Brain microvascular endothelial cell (primary cell): ENCODE measurements at places on chromosomes 12 and 14.

DNA sequence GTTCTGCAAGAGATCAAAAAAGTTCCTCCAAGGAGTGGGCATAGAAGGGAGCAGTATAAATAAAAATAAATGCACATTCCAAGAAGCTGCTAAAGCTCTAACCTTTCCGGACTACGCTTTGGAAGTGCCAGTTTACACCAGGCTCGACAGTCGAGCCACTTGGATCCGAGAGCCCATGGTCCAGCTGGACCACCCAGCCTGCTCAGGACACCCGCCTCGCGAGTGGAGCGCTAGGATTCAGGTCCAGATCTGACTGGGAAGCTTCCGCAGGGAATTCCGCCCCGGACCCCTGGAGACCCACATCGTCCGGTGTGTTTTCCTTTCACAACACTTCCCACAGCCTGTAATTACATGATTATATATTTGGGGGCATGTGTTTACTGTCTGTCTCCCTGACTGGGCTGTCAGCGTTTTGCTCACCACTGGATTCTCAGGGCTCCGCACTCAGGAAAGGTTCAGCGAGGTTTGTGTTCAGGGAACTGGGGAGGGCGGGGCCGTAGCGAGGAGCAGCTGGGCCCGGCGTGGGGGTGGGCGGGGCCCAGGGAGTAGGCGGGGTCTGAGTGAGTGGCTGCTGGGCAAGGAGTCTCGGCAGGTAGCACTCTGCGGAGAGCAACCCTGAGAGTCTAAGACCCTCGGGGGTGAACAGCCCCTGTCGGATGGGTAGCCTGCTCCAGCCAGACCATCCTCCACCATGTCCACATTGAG is 52.3 kb upstream of the TMEM263 start:
- DNase-seq: peak; percentile 56

- DNase-seq: no peak
Observed at GRCh38 chr14:44785096-44785495, 176.7 kb downstream of the KLHL28 start.

- peak; percentile 71 for DNase-seq
Observed at GRCh38 chr14:55240526-55241178, 30.6 kb upstream of the FBXO34 start.

- DNase-seq: no peak
Observed at GRCh38 chr14:106802413-106803364, 1276.3 kb downstream of the TMEM121 start.

GRCh38 chr12:49554266-49554665 is 13.7 kb downstream of the MCRS1 start:
- no peak for DNase-seq

GRCh38 chr12:93634416-93634815 is 42.8 kb upstream of the CRADD start:
- DNase-seq: no peak

DNA sequence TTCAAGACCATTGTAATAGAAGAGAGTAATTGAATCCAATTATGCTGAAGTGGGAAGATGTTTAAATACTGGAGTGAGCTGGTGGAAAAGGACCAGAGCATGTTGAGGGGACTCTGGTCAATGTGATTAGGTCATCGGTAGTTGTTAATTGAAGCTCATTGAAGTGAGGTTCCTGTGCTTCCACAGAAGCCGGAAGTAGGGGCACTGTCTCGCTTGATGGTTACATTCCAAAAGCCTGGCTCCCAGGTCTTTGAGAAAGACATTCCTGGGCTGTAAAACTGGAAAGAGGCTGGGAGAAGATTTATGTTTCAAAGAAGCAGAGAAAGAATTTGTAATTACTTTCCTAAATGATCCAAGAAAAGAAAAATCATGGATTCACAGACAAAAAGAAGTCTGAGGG is 12.3 kb upstream of the CLECL1 start:
- no peak for DNase-seq

- DNase-seq: no peak
Observed at GRCh38 chr12:115572440-115572839, 705.1 kb downstream of the MED13L start.

DNA sequence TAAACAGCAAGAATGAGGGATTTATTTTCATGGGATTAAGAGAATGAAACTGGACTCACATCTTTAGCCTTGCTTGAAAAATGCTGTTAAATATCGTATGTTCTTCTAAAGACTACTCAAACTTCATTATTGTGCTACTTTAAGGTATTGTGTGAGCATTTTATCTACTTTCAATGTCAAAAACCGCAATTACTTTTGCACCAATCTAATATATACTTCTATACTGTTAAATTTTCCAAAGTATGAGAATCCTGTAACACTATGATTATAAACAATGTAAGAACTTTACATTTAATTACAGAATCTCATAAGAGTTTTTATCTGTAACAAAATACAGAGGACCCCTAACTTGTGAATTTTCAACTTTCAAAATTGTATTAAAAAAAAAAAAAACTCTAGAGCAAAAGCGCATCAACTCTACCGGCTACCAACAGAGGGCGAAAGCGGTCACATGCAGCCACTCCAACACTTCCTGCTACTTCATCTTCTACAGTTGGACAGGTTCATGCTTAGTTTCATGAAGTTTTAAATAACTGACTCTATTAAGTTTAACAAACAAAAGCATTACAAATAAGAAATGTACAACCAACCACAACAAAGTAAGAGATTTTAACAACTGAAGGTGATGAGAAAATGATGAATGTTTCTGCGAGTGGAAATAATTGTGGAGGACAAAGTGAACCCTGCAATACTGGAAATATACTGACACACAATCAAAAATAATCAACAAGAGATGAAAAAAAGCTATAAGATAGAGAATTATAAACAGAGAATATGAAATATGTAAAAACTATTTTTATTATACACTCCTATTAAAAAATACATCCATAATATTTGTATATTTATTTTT is 210.9 kb downstream of the MED13L start:
- peak; percentile 36 for DNase-seq

GRCh38 chr14:55245657-55246268 is 25.5 kb upstream of the FBXO34 start:
- peak; percentile 32 for DNase-seq

DNA sequence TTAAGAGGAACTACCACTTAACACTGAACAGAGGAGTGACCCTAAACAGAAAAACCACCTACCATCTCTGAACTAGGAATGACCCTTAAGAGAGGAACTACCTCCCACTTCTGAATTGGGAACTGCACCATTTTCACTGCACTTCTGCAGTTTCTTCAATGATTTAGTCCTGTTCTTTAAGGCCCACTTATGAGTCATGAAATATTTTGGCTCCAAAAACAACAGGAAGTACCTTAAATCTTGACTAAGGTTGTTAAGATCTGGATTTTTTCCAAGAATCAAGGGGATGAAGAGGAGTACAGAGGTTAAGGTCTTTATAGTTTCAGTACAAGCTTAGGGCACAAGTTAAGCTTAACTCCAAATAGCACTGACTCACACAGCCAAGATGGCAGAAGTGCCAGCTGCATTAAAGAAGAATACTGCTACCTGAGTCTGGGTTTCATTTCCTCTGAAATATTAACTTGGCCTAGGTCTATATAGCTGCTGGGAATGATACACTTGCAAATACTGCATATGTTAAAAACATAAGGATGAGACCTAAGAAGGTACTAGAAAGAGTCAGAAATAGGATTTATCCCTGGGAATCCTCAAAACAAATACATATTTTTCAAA is 4.2 kb downstream of the NPC2 start:
- DNase-seq: no peak

- DNase-seq: peak; percentile 3
Observed at GRCh38 chr12:40691913-40692764, at the start of gene CNTN1. CNTN1 (plus strand) TSS chr12:40692439.

DNA sequence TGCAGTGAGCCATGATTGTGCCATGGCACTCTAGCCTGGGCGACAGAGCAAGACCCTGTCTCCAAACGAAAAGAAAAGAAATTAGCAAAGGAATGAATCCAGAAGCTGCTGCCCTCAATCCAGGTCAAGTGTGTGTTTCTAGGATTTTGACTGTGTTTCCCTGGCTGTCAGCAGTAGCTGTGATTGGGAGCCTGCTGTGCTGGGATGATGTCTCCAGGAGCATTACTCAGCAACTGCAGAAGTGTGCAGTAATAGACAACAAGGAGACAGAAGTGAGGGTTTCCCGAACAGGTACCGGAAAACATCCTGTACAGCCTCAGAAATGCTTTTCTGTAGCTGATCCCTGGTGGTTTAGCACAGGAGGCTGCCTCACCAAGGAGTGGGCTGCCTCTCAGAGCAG is 492.5 kb downstream of the FUT8 start:
- DNase-seq: no peak

DNA sequence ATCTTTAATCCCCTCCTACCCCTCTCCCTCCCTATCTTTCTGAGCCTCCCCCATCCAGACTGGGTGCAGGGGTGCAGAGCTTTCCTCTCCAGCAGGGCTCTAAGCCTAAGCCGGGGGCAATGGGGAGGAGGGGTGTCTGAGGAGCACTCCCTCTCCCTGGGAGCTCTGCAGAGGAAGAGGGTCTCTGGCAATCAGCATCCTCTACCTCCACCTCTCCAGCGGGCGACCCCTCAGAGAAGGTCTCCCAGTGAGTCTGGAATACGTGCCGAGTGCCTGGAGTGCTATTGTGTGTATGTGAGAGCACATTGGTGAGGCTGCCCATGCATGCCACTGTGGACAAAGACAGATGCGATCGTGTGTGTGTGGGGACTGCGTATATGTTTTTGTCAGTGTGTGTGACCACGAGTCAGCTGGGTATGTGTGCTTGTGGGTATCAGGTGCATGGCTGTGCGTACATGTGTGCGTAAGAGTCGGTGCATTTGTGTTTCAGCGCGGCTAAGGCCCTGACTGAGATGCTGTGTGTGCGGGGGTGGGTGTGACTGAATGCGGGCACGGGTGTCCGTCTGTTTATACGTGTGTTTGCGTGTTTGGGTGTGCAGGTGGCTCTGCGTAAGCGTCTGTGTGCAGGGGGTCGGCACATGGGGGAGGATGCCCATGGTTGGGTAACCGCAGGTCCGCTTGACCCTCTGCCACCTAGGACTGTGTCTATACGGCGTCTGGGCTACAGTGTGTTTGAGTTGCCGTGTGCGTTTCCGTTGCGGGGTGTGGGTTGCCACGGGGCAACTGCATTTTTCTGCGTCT is 905 bp upstream of the DLK1 start:
- DNase-seq: no peak

GRCh38 chr12:115943630-115944391 is 333.7 kb downstream of the MED13L start:
- DNase-seq: no peak

DNA sequence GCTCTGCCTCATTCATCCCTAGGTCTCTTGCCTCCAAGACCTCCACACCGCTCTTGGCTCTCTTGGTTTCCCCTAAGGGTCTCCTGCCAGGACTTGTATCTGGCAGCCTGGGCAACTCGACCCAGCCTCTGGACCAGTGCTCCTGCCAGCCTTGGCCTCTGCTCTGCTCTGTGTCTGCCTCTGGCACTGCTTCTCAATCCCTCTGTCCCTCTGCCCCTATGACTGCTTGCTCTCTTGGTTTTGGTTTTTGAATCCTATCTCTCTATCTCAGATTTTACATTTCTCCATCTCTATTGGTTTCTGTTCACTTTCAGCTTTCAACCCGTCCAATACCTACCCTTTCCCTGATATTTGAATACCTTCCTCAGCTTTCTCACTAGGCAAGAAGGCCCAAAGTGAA is 6.3 kb downstream of the ITGA5 start:
- no peak for DNase-seq

GRCh38 chr12:97047361-97047760 is 140.3 kb downstream of the NEDD1 start:
- no peak for DNase-seq

- no peak for DNase-seq
Observed at GRCh38 chr14:78329371-78329770, 159.2 kb downstream of the NRXN3 start.

GRCh38 chr12:29957835-29958234 is 174.1 kb upstream of the TMTC1 start:
- no peak for DNase-seq

DNA sequence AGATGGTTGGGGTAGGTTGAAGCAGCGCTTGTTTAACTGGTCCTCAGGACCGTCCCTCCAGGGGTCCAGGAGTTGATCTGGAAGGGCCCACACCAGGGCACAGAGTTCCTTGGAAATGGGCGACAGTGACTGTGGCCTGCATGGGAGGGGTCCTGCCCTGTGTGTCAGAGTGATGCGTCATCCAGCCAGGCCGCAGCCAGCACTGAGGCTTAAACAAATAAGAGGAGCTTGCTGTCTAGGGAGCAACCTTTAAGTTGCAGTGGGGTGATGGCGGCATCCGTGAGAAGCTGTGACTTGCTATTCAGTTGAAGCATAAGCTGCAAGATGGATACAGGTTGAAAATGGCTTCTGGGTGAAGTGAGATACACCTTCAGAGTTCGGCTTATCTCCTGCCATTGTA is 20.2 kb downstream of the DCAF4 start:
- DNase-seq: peak; percentile 79

DNA sequence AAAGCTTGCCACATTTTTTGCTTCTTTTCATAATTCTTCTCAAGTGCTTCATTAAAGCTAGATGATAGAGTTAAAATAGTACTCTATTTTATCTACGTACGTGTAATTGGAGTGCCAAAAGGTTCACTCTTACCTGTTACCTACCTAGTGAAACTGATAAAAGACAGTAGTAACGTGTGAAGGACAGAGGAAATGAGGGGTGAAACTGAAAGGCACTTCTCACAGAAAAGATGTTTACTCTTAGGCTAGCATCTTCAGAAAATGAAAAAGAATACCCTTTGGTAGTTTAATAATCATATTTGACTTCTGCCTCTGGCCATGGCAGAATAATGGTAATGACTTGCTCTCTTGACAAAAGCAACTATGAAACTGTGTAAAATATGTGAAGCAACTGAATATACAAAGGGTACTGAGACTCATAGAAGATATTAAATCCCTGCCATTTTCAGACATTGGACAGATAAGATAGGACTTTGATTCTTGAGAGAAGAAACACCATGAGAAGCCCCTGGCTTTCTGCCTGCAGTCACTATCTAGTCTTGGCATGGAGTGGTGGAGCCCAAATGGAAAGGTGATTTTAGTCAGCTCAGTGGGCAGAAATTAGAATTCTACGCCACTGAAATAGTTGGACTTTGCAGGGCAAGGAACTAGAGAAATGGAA is 6.3 kb upstream of the EVL start:
- no peak for DNase-seq

DNA sequence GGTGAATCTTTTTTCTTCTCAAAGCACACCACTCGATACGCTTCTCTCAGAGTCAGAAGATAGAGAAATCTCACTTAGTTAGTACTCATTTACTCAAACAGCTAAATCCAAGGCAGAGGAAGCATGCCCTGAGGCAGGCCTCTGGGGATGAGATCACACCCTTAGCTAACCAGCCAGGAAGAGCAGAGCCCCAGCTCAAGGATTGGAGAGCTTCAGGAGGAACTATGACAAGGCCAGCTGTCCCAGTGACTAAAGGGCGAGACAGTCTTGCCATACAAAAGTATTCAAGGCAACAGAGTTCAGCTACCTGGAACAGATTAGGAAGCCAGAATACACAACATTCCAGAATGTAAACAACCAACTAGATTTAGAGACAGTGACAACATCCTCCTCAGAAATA is 197.7 kb upstream of the CCDC196 start:
- no peak for DNase-seq

- no peak for DNase-seq
Observed at GRCh38 chr12:45354399-45354798, 138.5 kb downstream of the ANO6 start.
